ENCODE measurements at places on chromosomes 6 and 20.

- no peak for DNase-seq
Measured at GRCh38 chr6:106383573-106383972, 23.1 kb downstream of the CRYBG1 start.

DNA sequence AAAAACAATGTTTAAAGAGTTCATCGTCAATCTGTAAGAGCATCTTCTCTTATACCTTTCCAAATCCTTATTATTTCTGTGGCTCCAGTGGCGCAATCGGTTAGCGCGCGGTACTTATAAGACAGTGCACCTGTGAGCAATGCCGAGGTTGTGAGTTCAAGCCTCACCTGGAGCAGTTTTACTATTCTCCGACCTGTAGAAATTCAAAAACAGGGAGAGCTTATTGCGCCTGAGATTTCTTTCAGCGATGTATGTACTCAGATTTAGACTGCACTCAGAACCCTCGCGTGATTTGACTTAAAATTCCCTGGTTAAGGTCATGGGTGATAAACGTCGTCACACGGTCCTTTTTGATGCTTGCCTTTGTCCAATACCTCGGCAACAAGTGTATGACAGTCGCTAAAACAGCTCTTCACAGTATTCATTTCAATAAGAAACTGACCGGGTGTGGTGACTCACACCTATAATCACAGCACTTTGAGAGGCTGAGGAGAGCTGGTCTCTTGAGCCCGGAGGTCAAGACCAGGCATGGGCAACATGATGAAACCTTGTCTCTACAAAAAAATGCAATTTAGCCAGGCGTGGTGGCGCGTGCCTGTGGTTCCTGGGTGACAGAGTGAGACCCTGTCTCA lies 11.9 kb downstream of the GPX5 start:
- no peak for DNase-seq

- no peak for DNase-seq
Measured at GRCh38 chr20:15242773-15243172, 905.4 kb upstream of the FLRT3 start.

DNA sequence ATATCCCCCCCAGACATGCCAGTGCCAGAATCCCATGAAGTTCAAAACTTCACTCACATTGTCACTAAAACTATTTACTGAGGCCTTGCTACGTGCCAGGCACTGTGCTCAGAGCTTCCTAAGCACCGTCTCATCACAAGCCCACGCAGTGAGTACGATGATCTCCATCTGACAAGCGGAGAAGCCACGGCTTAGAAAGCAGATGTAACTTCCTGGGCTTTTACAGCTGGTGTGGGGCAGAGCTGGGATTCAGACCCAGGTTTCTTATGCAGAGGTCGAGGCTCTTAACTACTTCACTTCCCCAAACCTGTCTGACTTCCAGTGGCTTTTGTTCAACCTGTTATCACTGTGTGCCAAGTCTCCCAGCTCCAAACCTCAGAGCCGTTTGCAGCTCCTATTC lies 8.3 kb downstream of the MDGA1 start:
- DNase-seq = no peak

- DNase-seq = no peak
Measured at GRCh38 chr20:36303020-36303595, 3.0 kb upstream of the DLGAP4 start.

GRCh38 chr6:130259557-130259956 lies 36.8 kb upstream of the SAMD3 start:
- no peak for DNase-seq

- DNase-seq = no peak
Measured at GRCh38 chr20:43309266-43309665, 119.6 kb upstream of the PTPRT start.

DNA sequence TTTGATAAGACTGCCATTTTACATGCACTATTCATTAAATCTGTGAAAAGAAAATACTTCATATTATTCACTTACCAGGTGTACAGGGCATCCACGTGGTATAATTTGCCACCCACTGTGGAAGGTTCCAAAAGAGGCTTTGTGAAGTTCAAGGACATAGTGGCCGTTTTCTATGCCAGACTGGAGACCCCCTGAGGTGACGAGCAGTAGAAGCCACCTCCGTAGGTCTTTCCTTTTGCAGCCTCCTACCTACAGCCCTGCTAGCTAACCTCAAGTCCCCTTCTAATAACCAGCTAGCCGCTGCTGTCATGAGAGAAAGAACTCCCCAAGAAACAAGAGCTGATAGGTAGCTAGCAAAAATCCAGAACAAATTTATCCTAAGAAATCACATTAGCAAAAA lies 110.5 kb downstream of the ARHGAP18 start:
- no peak for DNase-seq

DNA sequence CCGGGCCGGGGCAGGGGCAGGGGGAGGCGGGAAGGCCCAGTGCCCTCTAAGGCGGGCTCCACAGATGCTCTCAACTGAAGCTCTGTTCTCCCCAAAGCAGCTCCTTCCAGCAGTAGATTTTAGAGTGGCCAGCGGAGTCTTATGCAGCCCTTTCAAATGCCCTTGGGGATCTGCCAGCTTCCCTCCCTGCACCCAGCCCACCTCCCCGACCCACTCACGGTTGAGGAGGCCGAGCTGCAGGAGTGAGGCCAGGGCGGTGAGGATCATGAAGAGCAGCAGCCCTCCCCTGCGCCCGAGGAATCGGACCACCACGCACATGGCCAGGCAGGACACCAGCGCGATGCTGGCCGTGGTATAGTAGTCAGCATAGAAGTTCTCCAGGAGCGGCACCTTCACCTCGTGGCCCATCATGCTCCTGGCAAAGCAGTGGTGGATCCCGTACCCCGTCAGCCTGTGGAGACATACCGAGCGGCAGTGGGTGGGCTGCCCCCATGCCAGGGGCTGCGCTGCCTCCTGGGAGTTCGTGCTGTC lies 28.0 kb downstream of the PSMG4 start:
- no peak for DNase-seq

DNA sequence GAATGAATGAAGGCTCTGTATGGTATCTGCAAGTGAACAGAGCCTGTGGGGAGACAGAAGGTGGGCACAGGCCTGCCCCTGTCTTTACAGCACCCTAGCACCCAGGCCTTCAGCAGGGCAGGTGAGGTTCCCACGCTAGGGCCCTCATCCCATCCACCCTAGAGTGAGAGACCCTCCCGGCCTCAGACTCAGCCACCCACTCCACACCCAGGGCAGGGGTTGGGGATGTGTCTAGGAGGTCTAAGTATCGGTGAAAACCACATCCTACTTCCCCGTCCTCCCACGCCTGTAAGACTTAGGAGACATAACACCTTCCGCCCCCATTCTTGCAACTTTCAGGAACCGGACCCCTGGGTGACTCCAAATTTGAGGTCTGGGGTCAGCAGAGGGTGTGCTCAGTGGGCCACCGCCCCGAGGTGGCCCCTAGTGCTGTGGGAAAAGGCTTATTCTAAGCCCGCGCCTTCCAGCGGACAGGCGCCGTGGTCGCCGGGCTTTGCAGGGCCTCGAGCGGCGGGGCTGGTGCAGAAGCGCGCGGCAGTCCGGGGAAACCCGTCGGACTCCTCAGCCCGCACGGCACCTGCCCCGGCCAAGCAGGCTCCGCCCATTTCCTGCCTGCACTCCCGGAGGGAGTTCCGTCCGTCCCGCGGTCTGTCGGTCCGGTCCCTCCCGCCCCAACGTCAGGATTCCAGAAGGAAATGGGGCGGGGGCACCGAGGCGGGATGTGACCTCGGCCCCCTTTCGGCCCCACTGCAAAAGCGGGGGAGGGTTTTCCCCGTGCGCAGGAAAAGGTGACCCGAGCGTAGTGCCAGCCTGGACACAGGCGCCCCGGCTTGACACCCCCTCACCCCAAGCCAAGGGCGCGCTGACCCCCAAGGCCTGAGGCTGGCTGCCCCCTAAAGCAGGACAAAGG lies 868 bp downstream of the SAMD10 start:
- peak; percentile 49 for DNase-seq

- DNase-seq = no peak
Measured at GRCh38 chr6:13380761-13381160, 52.4 kb upstream of the TBC1D7 start.

DNA sequence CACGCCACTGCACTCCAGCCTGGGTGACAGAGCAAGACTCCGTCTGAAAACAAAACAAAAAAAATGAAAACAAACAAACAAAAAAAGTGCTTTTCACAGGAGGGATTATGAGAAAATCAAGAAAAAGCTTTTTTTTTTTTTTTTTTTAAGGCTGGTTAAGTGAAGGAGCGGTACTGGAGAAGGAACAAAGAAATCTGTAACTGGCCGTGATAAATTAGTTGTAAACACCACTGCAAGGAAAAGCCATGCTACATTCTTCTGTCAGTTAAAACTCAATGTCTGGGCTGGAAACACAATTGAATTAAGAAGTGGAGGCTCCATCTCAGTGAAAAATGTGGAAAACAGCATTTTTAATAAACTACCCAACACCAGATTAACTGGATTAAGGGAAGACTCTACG lies 6.3 kb upstream of the GMPR start:
- DNase-seq = no peak

DNA sequence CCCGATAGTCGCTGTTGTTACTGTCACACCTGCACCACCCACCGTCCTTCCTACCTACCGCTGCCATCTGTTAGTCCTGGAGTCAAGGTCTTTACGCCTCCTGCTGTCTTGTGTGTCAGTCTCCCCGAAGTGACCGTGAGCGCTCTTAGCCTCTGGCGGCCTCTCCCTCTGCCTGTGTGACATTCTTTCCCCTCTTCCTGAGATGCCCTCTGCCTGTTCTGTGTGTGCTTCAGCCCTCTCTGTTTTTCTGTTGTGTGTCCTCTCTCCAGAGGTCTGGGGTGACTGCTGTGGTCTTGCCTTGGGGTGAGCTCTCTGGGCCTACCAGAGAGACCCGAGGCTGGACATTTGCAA lies 54.9 kb downstream of the TCP11 start:
- DNase-seq = no peak

- DNase-seq = no peak
Measured at GRCh38 chr6:101650402-101651100, 257.0 kb downstream of the GRIK2 start.

GRCh38 chr6:53947780-53948179 lies 153.0 kb downstream of the LRRC1 start:
- DNase-seq = no peak

- DNase-seq = peak; percentile 28
Measured at GRCh38 chr6:127186889-127187288, 68.4 kb downstream of the RSPO3 start.

- no peak for DNase-seq
Measured at GRCh38 chr6:3361312-3362037, 95.4 kb downstream of the SLC22A23 start.

GRCh38 chr20:22799687-22800086 lies 215.3 kb upstream of the FOXA2 start:
- DNase-seq = no peak

DNA sequence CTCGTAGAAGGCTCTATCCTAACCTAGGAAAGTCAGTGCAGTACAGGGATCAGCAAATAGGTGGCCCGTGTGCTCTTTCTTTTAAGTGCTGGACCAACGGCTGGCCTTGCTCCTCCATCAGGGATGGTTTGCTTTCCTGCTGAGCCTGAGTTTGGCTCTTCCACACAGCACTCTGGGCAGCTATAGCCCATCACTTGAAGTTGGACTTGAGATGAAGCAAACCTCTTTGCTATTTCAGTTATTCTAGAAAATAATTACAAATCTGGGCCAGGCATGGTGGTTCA lies 66.9 kb upstream of the KCNK16 start:
- DNase-seq = no peak

DNA sequence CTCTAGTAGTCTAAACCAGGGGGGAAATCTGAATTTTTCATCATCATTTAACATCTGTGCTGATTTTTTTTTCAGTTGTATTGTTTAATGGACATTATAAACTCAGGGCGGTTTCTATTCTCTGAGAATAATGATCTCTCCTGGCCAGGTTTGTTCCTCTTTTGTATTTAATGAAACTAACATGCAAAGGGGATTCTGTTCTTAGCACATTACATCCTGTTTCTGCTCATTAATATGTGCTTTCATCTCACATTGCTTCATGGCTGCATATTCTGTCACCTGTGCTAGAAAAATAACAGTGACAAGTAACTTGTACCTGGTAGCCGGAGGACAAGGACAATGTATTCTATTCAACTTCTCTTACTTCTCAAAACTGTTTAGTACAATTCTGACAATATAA lies 806 bp downstream of the HLA-DOB start:
- DNase-seq = no peak

DNA sequence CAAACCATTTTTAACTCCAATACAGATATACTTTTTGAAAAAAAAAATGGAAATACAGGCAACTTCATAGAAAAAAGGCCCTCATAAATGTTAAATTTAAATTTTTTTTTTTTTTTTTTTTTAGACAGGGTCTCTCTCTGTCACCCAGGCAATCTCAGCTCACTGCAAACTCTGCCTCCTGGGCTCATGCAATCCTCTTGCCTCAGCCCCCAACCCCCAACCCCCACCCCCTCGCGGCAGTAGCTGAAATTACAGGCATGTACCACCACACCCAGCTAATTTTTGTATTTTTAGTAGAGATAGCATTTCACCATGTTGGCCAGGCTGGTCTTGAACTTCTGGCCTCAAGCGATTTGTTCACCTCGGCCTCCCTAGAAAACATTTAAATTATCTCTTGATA lies 12.8 kb upstream of the ULBP3 start:
- DNase-seq = no peak

DNA sequence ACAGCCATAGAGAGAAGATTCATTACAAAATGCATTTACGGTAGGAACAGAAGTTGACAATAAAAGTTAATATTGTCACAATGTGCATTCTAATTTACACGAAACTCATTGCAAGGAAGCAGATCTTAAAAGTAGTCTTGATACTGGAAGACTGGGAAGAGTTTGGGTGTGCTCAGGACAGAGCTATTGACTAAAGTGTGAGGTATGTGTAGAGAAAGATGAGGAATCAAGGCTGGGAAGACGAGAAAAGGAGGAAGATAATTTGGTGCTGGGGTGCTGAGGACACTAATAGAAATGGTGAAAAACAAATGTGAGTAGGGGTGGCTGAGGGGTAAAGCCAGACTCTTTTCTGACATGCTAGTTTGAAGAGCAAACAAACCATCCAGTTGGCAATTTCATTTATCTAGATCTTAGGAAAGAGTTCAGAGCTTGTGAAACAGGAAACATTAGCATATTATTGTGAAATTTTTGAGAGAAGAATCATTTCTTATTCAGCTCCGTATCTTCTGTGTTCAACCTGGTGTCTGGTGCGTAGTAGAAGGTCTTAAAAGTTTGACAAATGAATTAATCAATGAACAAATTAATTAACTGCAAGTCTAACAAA lies 72.7 kb downstream of the ELOVL4 start:
- DNase-seq = no peak

GRCh38 chr20:35582131-35582530 lies 33.5 kb upstream of the SPAG4 start:
- no peak for DNase-seq

- no peak for DNase-seq
Measured at GRCh38 chr6:100915876-100916275, 34.7 kb upstream of the ASCC3 start.

- DNase-seq = no peak
Measured at GRCh38 chr6:37788259-37788658, 31.3 kb upstream of the ZFAND3 start.

GRCh38 chr6:16486661-16487060 lies 248.3 kb downstream of the GMPR start:
- peak; percentile 53 for DNase-seq

DNA sequence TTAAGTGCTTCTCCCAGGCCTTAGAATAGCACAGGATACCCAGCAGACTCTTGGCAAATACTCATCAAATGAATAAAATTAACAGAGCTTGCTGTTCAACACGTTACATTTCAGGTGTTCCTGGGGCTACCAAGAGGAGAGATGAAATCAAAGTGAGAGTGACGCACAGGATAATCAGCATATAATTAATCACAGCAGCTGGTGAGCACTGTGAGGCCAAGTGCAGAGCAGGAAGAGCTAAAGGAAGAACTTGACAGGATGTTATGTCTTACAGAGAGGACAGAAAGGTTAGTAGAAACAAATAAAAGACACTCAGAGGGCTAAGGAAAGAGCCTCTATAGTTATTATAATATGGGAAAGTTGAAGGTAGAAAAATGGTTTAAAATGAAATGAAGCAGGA lies 8.8 kb downstream of the PPIL1 start:
- DNase-seq = no peak
